Dorsolateral prefrontal cortex (tissue), 122 donors: ENCODE measurements at places on chromosomes 2 and 18.

DNA sequence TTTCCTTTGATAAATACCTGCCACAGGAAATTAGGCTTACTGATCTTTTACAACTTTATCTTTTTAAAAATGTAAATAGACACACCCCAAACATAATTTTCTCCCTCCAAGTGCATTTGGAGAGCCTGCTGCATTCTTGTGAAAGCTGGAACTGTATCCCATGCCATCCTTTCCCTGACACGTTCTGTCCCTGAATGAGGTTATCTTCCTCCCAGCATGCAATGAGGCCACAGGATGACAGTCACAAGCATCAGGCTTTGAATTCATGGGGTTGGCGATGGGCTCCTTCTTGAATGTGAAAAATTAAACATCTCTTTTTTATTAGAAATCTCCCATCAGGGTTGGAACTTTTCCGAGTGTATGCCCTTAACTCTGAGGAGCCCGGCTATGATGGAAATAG, 77.8 kb downstream of the CTAGE1 start:
- DNase-seq: no peak

GRCh38 chr18:52242711-52243110, 97.3 kb upstream of the DCC start:
- DNase-seq: no peak

DNA sequence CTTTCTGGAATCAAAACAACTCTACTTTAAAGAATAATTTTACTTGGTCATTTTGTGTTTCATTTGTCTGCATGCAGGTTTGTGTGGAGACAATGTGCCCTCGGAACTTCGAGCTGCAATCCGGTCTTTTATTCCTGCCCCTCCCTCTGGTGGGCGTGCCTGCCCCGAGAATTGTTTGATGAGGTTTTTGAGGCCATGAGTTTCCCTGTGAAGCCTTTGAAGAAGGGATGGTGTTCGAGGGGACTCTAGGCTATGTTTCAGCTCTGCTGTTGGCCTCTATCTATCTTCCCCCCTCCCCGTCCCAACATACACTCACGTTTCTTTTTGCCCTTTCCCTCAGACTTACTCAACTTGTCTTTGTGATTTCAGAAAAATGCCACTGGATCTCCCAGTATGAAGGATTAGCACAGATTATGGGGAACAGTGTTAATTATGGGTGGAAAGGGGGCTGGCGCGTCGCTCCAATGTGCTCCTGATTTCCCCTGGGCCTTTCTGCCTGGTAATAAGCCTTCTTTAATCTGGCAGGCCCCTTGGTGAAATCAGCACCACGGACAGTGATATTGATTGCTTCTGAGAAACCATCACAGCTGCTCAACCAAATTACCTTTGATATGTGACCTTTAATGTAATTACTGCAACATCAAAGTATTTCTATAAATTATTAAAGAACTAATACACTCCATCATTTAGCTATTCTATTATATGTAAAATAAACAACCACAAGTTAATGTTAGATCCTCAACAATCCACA, 82.2 kb downstream of the CELF4 start:
- DNase-seq: no peak

DNA sequence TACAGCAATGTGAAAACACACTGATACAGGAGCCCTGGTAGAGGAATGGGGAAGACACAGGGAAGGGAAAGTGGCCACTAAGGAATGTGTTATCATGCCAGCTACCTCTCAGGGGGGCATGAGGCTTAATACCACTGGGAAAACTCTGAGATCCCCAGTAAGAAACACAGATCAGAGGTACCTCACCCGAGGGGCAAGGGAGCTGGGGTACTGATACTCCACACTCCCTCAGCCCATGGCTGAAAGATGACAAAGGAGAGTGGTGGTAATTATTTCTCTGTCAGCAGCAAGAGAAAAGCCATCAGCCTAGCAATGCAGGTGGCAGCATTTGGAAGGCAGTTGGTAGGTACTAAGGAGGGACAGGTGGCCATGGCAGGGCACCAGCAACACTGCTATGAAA, 434.8 kb downstream of the NBAS start:
- no peak for DNase-seq

DNA sequence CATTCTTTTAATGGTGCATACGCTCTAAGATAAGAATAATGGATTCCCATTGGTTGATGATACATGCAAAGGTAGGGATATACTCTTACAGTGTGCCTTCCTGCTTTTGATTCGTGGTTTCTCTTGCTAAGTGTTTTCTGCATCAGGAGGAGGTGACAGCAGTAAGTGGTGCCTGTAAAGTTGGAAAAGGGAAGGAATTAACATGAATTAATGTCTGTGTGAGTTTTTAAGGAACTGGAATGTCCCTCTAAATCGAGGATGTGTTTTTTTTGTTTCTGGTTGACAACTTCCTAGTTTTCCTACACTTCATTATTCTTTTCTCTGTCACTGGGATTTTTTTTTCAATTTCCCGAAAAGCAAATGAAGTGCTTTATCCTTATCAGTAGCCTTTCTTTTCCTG, 54.4 kb downstream of the CRIM1 start:
- no peak for DNase-seq

DNA sequence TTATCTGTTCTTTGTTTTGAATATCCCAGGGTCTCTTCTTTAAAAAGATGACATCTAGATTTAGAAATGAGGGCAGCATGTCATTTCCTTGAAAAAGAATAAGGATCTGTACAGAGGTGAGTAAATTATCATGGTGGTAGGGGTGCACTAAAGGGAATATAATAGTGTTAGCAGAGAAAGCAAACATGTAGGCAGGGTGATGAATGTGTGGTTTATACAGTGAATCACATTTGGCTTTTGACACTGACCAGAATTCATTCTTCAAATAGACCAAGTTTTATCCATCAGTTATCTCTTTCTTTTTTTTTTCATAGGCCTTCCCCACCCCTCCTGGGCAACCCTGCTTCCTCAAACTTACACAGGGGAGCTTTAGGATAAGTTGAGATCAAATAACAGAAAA, 184.5 kb upstream of the LRP1B start:
- DNase-seq: no peak

- DNase-seq: no peak
Observed at GRCh38 chr2:109239720-109240119, 110.7 kb downstream of the SH3RF3 start.

- no peak for DNase-seq
Observed at GRCh38 chr18:23291456-23292205, 156.3 kb downstream of the CABLES1 start.

DNA sequence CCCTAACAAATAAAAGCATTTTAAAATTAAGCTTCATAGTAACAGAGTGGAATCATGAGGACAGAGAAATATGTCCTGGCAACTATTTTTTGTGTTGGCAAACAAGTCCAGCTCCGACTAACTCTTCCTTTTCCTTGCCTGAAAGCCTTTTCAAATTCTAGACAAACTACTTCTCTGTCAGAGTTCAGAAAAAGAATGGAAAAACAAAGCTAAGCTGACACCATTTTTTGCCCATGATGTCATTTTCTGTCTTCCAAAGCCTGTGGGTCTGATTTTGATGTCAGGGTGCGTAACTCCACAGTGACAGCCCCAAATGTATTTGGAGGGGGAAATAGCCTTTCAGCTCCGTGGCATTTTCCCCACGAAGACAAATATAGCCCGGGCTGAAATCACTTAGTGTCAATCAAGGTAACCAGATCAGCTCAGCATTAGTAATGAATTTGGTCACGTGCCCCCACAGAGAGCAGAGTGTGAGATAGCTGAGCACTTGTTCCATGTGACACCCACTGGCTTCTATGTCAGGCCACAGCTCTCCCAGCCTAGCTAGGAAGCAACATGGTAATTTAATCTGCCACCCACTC, 233.0 kb upstream of the SIX2 start:
- no peak for DNase-seq

- DNase-seq: no peak
Observed at GRCh38 chr2:179604598-179604997, 256.8 kb downstream of the ZNF385B start.

GRCh38 chr2:44934038-44934982, 7.2 kb upstream of the SIX3 start:
- no peak for DNase-seq

- DNase-seq: no peak
Observed at GRCh38 chr2:12970861-12971260, 254.1 kb downstream of the TRIB2 start.

DNA sequence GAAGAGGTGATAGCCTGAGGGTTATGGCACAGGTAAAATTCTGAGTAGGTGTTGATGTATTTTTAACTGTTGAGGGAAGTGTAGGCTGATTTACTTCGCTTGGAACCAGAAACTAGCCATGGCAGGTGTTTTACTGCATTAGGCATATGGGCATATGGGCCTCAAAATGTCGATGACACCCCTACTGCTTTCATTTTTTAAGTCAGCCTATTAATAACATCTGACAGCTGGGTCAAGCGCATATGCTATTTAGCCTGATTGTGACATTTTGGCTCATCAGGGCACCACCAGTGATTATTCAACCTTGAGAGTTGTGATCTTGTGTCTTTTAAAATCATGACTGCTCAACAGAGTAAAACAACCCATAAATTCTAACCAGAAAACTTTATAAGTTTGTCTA, 1396.9 kb upstream of the NXPH2 start:
- no peak for DNase-seq

DNA sequence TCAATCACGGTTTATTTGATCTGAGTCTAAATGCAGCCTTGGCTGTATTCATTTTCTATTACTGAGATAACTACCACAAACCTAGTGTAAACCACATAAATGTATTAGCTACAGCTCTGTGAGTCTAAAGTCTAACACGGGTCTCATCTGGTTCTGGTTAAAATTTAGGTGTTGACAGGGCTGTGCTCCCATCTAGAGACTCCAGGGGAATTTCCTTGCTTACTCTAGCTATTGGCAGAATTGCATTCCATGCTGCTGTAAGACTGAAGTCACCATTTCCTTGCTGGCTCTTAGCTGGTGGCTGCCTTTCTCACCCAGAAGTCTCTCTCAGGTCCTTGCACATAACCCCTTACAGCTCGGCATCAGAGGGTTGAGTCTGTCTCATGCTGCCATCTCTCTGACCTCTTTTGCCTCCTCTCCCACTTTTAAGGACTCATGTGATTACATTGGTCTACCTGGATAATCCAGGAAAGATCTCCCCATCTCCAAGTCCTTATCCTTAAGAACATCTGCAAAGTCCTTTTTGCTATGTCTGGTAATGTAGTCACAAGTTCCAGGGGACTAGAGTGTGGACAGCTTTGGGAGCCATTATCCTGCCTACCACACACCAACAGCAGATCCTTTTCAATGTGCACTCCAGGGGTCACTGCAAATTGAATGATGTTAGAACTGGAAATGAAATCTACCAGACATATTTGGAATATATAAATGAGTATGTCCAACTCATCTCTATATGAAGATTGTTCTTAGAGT, 207.0 kb upstream of the AGAP1 start:
- no peak for DNase-seq

- DNase-seq: no peak
Observed at GRCh38 chr2:99524056-99524455, 34.2 kb upstream of the REV1 start.

DNA sequence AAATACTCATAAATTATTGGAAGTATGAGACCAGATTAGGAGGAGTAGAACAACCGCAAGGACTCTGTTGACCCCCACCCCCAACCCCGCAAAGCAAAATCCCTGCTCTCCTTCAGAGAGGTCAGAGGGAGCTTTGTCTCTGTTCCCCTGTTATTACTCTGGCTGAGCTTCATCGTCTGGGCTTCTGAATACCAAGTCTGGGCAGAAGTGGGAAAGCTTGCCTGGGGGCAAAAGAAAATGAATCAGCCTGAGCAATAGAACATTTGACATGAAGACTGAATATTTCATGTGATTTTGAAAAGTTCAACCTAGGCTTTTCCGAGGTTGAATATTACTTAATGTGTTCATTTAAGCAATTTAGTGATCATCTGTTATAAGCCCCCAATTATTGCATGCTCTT, 114.6 kb upstream of the ARHGAP28 start:
- DNase-seq: no peak

- DNase-seq: no peak
Observed at GRCh38 chr18:31573051-31573450, 18.6 kb upstream of the TTR start.

- no peak for DNase-seq
Observed at GRCh38 chr2:145258903-145259579, 739.1 kb upstream of the ZEB2 start.

DNA sequence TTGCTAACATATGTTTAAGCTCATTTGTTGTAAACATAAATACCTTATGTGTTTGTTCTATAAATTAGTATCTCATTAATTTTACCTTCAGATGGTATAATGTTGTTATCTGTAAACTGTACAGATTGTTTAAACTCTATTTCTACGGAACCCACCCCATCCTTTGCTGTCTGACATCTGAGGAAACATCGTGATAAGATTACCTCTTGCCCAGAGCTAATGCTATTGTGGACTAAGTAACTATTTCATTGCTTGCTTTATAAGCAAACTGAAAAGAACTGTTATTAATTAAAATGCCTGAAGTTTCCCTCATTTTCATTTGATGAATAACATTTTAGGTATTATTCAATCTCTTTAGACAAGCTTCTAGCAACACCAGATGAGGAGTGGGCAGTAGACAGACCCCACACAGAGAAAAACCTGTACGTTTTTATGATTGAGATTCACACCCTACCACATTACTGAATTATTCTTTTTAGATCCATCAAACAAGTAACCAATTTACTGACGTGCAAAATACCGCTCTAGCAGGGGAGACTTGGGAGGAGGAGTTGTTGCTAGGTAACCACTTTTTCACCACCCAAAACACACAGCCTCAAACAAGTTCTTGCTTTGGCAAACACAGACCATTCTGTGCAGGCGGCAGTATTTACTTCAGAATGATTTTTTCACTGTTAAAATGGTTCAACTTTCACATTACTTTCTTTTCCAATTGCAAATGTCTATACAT, 1.9 kb upstream of the SYT4 start:
- DNase-seq: peak; percentile 41

DNA sequence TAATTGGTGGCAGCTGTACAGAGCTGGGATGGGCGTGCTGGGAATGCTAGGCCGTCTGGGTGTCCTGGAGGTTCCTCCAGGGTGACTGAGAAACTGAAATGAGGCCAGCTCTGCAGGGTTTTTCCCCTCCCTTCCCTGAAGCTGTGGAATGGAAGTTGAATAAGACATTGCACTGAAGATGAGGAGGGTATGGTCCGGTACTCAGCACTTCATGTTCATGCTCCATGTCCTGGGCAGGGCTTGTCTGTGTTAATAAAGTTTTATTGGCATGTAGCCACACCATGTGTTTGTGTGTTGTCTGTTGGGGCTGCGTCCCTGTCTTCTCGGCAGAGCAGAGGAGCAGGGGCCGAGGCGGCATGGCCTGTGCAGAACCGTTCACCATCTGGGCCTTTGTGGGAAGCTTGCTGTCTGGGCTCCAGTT, 154.0 kb downstream of the LDLRAD4 start:
- DNase-seq: no peak

GRCh38 chr2:28355521-28356094, 37.0 kb upstream of the FOSL2 start:
- DNase-seq: no peak

DNA sequence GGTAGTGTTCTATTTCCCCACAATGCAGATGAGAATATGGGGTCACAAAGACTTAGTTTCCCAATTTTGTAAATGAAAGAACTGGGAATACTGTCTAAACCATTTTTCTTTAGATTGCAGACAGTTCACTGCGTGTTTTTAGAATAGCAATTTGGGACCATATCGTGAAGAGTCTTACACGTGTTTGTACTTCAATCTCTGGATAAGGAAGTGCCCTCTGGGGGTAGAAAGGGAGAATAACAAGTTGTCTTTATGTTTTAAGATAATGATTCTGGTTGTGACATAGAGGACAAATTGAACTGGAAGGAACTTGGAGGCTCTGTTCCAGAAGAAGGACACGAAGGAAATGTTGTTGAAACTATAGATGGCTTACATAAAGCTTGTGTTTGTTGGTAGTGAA, 457.7 kb downstream of the CBLN2 start:
- no peak for DNase-seq
